Fibroblast of the aortic adventitia (primary cell): ENCODE measurements at places on chromosomes 11 and 22.
A peak's percentile ranks its signal among the peaks of the same experiment; 100 is the strongest.

- no peak for DNase-seq
These were observed 150.7 kb downstream of the DCDC1 start for GRCh38 chr11:31218847-31219246.

GRCh38 chr11:118304568-118305248 is at the start of gene CD3E:
TSS of gene CD3E (plus strand) at chr11:118304730. CDS start at chr11:118304953, 223 bp downstream.
- DNase-seq, result no peak

DNA sequence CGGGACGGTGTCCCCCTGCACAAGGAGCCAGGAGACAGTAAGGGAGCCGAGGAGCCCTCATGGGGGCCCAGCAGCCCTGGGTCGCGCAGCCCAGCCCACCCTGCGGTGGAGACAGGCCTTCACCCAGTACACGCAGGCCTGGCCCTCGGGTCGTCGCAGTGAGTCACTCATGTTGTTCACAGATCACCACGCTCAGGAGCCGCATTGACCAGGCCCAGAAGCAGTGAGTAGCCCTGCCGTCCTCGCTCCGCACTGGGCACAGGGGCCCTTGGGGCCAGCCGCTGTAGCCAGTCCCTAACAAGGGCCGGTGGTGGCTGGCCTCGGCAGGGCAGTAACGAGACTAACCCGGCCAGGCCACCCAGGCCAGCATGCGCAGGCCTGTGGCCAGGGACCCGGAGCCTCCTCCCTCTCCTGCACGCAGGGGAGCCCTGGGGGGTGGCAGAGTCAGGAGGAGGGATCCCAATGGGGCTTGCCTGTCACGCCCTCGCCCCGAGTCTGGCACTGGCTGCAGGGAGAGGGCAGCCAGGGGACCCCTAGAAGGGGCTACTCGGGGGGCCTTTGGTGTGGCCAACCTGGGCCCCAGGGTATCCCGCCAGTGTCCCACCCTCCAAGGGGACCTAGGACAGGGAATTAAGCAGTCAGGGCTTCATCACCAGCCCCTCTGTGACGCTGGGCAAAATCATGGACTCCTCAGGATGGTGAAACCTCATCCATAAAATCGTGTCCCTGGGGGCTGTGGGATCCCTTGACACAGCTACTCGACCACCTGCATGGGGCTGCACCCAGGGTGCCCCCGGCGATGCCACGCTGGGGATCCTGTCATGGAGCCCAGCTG is 10.1 kb upstream of the MRPL23 start:
- DNase-seq, result no peak

DNA sequence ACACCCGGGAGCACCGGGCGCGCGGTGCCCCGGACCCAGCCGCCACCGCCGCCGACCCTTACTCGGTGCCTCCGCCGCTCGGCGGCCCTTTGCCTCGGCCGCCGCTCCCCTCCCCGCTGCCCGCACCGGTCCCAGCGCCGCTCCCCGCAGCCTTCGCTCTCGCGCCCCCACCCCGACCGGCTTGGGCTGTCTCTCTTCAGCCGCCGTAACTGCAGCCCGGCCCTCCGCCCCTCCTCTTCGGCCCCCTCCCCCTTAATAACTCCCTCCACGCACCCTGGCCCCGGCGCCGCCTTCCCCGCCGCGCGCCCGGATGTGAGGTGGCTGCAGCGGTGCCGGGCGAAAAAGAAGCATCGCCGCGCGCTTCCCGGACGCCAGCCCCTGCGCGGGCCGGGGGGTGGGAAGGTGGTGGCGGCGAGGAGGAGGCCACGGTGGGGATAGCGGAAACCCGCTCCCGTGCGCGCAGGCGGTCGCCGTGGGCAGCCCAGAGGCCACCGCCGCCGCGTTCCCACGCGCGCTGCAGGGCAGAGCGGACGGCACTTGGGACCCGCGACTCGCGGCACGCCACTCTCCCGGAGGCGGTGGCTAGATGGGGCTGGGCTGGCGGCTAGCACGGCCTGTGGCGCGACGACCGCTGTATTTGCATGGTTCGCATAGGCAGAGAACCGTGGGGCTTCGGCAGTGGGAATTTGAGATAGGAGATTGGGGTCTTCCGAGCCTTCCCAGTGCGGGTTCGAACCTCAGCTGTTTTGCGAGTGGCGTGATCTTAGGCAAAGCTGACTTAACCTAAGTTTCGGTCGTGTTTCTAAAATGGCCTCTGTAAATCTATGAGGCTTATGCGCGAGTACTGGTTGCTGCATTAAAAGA is at the start of gene EIF4ENIF1:
EIF4ENIF1 (minus strand) TSS at position 211 of the 864 bp plus-strand sequence. CDS start 1,124 bp downstream, outside the sequence.
- peak; percentile 79 for DNase-seq

DNA sequence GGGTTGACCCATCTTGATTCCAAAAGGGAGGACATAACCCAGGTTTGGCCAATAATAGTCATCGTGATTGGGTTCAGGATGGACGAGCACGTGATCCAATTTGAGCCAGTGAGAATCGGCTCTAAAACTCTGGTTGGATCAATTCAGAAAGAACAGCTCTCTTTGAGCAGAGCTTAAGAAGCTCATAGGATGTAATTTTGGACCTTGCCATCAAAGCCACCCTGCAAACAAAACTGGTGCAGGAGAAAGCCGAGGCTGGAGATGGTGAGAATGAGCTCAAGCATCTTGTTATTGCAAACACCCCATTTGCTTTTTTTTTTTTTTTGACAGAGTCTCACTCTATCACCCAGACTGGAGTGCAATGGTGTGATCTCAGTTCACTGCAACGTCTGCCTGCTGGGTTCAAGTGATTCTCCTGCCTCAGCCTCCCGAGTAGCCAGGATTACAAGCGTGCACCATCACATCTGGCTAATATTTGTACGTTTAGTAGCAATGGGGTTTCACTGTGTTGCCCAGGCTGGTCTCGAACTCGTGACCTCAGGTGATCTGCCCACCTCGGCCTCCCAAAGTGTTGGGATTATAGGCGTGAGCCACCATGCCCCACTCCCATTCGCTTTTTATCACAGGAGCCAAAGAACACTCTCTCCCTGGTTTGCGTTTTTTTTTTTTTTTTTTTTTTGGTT is 13.8 kb upstream of the MIAT start:
- DNase-seq, result no peak
